Sigmoid colon (tissue), 7 donors: ENCODE measurements at places on chromosomes 12 and 14. TPM values are rescaled to one million over a fixed set of nuclear protein-coding genes. Genes with fewer than 3 reads are reported as not detected.

Gene GSG1
- total RNA-seq = not detected

Gene KRT83
- total RNA-seq = not detected

DNA sequence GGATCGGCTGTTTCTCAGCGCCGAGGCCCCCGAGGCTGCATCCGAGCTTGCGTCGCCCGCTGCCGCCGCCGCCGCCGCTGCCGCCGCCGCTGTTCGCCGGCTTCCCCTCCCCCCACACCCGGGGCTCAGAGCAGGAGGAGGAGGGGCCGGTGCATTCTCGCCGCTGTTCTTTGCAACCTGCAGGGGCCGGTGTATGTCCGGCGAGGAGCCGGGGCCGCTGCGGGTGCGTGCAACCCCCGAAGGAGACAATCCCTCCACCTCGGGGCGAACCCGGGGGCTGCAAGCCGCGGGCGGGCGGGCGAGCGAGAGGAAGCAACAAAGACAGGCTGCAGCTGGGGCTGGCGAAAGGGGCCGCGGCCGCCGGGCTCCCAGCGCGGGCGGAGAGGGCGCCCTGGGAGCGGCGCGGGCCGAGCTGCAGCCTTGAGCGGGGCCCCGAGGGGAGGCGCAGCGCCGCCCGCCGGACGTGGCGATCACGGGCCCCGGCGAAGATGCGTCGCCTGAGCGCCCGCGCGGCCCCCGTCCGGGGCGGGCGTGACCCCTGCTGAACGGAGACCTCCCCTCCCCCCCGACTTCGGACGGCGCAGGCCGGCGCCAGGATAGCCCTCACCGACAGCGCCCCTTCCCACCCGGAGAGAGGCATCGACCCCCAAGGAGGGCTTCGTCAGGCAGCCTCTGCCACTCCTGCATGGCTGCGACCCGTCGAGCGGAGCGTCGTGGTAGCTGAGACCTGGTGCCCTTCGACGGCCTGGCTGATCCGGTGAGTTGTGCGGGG is 702 bp downstream of the FAM222A start:
- peak overlapping the region; percentile 60 for H3K4me3 ChIP-seq
- peaks cover 54% of the 10 kb centered on the region for H3K4me1 ChIP-seq
- DNase-seq = peak; percentile 86
- no peaks in the 10 kb centered on the region for H3K36me3 ChIP-seq

GRCh38 chr14:89013698-89014568 is 189.5 kb downstream of the TTC8 start:
- H3K4me1 ChIP-seq = no peaks in the 10 kb centered on the region
- H3K27ac ChIP-seq = no peak overlapping the region
- no peaks in the 10 kb centered on the region for H3K36me3 ChIP-seq

DNA sequence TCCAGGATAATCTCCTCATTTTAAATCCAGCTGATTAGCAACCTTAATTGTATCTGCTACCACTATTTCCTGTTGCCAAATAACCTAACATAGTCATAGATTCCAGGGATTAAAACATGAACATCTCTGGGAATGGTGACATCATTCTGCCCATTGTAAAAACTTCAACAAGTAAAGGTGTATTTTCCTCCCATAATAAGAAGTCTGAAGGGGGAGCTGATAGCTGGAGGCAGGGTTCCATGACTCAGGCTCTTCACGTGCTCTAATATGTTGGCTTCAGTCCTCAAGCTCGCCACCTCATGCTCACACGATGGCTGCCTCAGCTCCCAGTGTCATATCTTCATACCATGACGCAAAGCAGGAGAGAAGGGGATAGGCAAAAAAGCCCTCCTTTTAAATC is 172.0 kb upstream of the VASH1 start:
- H3K27me3 ChIP-seq = no peaks in the 10 kb centered on the region
- no peaks in the 10 kb centered on the region for H3K36me3 ChIP-seq
- H3K27ac ChIP-seq = no peak overlapping the region
- peaks cover 31% of the 10 kb centered on the region for H3K4me1 ChIP-seq
- no peak overlapping the region for H3K4me3 ChIP-seq

DNA sequence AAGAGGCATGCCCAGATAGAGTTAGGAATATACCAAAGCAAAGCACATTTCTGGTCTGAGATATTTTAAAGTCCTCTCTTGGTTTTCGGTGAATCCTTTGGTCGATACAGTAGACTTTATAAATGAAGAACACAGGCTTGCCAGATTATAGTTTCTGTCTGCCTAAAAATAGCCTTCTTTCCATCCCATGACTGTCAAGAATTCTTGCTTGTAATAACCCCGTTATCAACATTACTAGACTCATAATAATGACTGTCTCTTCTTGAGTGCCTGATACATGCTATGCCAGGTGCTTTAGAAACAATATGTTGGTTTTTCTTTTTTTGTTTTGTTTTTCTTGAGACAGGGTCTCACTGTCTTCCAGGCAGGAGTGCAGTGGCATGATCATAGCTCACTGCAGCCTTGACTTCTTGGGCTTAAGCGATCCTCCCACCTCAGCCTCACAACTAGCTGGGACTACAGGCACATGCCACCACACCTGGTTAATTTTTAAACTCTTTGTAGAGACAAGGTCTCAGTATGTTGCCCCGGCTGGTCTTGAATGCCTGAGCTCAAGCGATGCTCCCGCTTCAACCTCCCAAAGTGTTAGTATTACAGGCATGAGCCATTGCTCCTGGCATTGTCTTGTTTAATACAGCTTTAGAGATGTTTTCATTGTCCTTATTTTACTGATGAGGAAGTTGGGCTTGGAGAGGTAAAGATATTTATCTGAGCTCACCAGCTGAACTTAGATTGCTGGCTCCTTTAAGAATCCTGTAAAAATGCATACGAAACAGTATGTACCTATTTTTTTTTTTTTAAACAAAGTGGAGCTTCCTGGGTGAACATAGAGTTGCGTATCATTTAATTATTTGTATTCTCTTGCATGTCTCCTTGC is 30.4 kb downstream of the CHST11 start:
- H3K4me3 ChIP-seq = no peak overlapping the region
- H3K27ac ChIP-seq = peak overlapping the region; percentile 13
- H3K4me1 ChIP-seq = peaks cover 21% of the 10 kb centered on the region

- no peak for DNase-seq
- H3K36me3 ChIP-seq = no peaks in the 10 kb centered on the region
- H3K27ac ChIP-seq = no peak overlapping the region
- H3K27me3 ChIP-seq = no peaks in the 10 kb centered on the region
These were observed 132.3 kb downstream of the CCDC59 start for GRCh38 chr12:82225871-82226270.

GRCh38 chr12:50248411-50248810 is 34.9 kb downstream of the LIMA1 start:
- no peak for DNase-seq
- peaks cover 9% of the 10 kb centered on the region for H3K4me1 ChIP-seq

GRCh38 chr12:43826681-43827080 is 9.2 kb upstream of the TMEM117 start:
- no peak overlapping the region for H3K4me3 ChIP-seq
- no peak overlapping the region for H3K27ac ChIP-seq
- no peak for DNase-seq
- H3K4me1 ChIP-seq = no peaks in the 10 kb centered on the region
- no peaks in the 10 kb centered on the region for H3K36me3 ChIP-seq
- no peaks in the 10 kb centered on the region for H3K27me3 ChIP-seq

DNA sequence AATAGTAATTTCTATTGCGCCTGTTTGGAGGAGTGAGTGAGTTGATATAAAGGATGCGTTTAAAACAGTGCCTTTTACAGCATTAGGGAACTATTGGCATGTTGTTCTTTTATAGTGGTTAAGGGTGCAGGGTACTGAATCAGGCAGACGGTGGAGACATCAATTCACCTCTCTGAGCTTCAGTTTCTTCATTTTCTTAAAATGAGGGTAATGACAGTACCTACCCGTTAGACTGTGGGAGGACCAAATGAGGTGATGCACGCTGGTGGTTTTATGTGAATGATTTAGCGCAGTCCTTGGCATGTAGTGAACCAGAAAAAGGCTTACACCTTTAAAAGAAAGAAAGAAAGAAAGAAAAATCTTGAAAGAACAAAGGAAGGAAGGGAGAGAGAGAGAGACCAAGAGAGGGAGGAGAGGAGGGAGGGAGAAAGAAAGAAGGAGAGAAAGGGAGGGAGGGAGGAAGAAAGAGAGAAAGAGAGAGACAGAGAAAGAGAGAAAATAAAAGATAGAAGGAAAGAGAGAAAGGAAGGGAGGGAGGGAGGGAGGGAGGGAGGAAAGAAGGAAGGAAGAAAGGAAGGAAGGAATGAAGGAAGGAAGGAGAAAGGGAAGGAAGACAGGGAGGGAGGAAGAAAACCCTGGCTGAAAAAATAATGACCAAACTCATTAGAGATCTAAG is 22.2 kb upstream of the CCND2 start:
- no peaks in the 10 kb centered on the region for H3K36me3 ChIP-seq
- DNase-seq = no peak
- H3K27me3 ChIP-seq = no peaks in the 10 kb centered on the region
- H3K4me1 ChIP-seq = no peaks in the 10 kb centered on the region
- H3K27ac ChIP-seq = no peak overlapping the region

- H3K4me1 ChIP-seq = no peaks in the 10 kb centered on the region
- no peaks in the 10 kb centered on the region for H3K36me3 ChIP-seq
- no peaks in the 10 kb centered on the region for H3K27me3 ChIP-seq
These were observed 1638.7 kb upstream of the SEL1L start for GRCh38 chr14:83172363-83172762.

GRCh38 chr12:32397696-32398095 is 1.7 kb upstream of the FGD4 start:
- H3K4me1 ChIP-seq = peaks cover 19% of the 10 kb centered on the region
- H3K36me3 ChIP-seq = no peaks in the 10 kb centered on the region
- no peak overlapping the region for H3K27ac ChIP-seq
- no peak overlapping the region for H3K4me3 ChIP-seq

DNA sequence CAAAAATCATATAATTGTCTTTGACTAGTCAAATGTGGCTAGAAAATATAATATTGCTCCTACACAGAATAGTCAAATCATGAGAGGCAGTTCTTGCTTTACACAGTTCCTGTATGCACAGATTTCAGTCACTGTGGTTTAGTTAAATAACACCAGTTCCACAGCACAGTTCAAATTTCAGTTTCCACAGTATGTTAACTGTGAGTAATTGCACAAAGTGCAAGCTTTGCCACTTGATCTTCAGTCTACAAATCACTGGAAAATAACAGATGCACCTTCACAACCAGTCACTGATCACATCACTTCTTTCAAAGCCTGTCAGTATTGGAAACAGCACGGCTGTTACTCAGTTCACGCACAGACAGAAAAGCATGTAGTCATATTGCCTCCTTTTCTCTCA is 38.7 kb downstream of the KCNH5 start:
- no peaks in the 10 kb centered on the region for H3K36me3 ChIP-seq
- no peak for DNase-seq
- no peaks in the 10 kb centered on the region for H3K4me1 ChIP-seq
- no peak overlapping the region for H3K4me3 ChIP-seq
- H3K27ac ChIP-seq = no peak overlapping the region

- H3K4me1 ChIP-seq = no peaks in the 10 kb centered on the region
- no peak overlapping the region for H3K4me3 ChIP-seq
- no peak overlapping the region for H3K27ac ChIP-seq
These were observed 22.9 kb downstream of the DYRK4 start for GRCh38 chr12:4584896-4585295.

DNA sequence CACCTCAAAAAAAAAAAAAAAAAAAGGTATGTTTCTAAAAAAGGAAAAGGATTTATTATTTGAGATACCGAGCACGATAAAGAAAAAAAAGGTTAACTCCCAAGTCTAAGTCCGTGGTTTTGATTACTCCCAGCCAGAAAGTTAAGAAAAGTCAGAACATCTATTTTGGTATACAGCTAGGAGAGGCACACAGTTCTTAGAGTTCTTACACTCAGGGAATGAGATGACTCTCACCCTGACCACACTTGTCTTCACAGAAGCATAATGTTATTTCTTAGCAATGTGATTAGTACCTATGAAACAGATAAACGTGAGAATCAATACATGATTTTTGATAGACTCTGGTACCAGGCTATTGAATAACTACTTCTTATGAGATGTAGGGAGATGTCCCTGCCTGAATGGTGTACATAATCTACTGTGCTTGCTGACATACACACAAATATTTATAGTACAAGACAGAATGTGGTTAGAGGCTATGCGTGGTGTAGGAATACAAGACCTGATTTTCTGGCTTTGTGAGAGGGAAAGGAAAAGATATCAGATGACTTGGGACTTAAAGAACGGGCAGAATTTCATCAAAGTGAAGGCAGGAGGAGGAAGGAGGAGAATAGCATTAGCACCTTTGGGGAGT is 31.6 kb downstream of the LIMA1 start:
- H3K27ac ChIP-seq = no peak overlapping the region
- no peak overlapping the region for H3K4me3 ChIP-seq
- no peak for DNase-seq

GRCh38 chr12:21502164-21502496 is 541 bp downstream of the GOLT1B start:
- H3K27me3 ChIP-seq = no peaks in the 10 kb centered on the region
- peak; percentile 66 for DNase-seq
- H3K27ac ChIP-seq = peak overlapping the region; percentile 84
- peak overlapping the region; percentile 90 for H3K4me3 ChIP-seq

GRCh38 chr12:125528281-125528680 is 463.0 kb downstream of the AACS start:
- no peak overlapping the region for H3K27ac ChIP-seq
- no peak for DNase-seq
- no peaks in the 10 kb centered on the region for H3K36me3 ChIP-seq
- H3K4me1 ChIP-seq = no peaks in the 10 kb centered on the region

DNA sequence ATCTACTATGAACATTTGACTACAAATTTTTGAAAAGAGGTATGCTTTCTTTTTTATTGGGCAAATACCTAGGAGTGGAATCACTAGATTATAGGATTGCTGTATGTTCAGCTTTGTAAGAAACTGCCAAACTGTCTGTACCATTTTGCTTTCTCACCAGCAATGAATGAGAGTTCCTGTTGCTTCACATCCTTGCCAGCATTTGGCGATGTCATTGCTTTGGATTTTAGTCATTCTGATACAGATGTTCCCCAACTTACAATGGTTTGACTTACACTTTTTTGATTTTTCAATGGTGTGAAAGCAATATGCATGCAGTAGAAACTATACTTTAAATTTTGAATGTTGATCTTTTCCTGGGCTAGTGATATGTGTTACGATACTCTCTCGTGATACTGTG is 328.7 kb downstream of the RAD51B start:
- DNase-seq = no peak
- no peaks in the 10 kb centered on the region for H3K36me3 ChIP-seq
- peak overlapping the region; percentile 92 for H3K27ac ChIP-seq
- no peak overlapping the region for H3K4me3 ChIP-seq
- H3K4me1 ChIP-seq = no peaks in the 10 kb centered on the region
